ENCODE measurements at places on chromosomes 3 and 15.

- no peak for DNase-seq
Observed at GRCh38 chr3:149559525-149559924, 85.0 kb downstream of the TM4SF4 start.

- no peak for DNase-seq
Observed at GRCh38 chr15:66408675-66409282, 22.1 kb downstream of the MAP2K1 start.

- no peak for DNase-seq
Observed at GRCh38 chr15:68271854-68272471, 5.6 kb upstream of the FEM1B start.

GRCh38 chr3:72690629-72691028 is 157.6 kb downstream of the SHQ1 start:
- DNase-seq: no peak

GRCh38 chr3:124383051-124383450 is 347.2 kb upstream of the UMPS start:
- DNase-seq: no peak

DNA sequence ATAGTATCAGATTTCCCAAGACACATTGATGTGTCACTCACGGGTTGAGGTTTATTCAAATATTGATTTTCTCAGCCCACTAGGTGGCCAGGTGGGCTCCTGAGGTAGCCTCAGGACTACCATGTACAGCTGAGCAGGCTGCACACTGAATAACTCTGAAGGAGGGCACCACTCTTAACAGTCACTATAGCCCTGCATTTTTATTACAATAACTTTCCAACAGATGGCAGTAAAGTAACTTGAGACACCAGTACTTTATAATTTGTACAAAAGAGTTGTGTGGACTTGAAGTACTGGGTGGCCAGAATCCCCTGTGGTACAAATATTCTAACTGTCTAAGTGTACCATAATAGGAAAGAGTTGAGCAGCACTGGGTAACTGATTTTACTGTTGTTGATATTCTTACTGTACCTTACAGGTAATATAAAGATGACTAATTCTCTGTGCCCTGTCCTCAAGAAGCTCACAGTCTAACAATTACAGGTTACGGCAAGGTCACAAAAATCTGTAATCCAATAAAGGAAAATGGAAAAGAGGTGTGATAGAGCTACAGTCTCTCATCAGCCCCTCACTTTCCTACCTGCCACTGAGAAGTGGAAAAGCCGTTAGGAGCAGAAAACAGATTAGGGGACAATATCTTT is 76.0 kb downstream of the ETFA start:
- DNase-seq: no peak

- DNase-seq: no peak
Observed at GRCh38 chr3:100789579-100789978, 80.3 kb downstream of the TFG start.

DNA sequence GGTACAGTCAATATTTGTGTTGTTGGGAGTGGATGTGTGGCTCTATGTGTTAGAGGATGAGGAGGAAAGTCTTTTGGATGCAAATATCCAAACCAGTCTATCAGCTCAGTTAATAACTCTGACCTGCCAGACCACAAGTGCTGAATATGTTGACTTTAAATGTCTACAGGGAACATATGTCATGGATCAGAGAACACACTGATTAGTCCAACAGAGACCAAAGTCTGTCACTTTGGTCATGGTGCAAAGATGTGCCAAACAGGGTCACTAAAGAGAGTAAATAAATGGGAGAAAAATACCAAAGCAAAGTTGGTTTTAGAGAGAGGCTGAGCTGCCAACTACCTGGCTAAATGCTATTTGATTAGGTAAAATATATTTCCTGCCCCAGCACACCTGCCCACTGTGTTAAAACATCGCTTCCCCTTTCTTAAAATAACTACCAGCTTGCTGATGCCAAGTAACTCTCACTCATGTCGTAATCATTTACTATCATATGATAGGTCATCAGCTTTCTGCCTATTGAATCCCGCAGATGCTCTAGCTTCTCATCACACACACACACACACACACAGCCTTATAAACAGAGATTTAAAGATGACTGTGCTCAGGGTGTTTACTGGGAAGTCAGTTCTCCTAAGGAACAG is 173.3 kb downstream of the PDZRN3 start:
- DNase-seq: no peak

GRCh38 chr15:57525581-57525980 is 66.1 kb upstream of the MYZAP start:
- DNase-seq: no peak

GRCh38 chr15:31262143-31262530 is 64.5 kb upstream of the KLF13 start:
- DNase-seq: no peak

- peak; percentile 26 for DNase-seq
Observed at GRCh38 chr3:141441381-141442364, 45.2 kb upstream of the RASA2 start.

GRCh38 chr3:149291178-149291577 is 42.3 kb downstream of the TM4SF18 start:
- no peak for DNase-seq

GRCh38 chr15:62067448-62068044 is 769 bp downstream of the C2CD4A start:
- no peak for DNase-seq

DNA sequence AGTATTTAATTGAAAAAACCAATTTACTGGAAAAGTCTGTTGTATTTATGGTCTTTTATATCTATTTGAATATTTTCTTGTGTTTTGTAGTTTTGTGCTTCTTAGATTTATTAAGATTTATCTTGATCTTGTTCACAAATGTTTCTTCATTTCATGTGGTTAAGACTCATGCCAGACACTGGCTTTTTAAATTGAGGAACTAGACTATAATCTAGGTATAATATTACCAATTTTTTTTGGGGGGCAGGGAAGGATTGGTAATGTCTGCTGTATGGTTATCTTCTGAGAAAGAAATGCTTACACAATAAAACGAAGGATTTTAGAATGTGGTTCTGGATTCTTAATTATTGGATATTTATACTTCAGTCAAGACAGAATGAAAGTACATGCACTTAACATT is 24.9 kb downstream of the AP4E1 start:
- no peak for DNase-seq

GRCh38 chr15:31953478-31953877 is 76.8 kb upstream of the CHRNA7 start:
- no peak for DNase-seq

- no peak for DNase-seq
Observed at GRCh38 chr3:98695796-98696195, 67.3 kb upstream of the ST3GAL6 start.

GRCh38 chr3:50617096-50617791 is at the start of gene MAPKAPK3:
Gene MAPKAPK3, plus strand, starts transcription at chr3:50617151. Its CDS starts 415 bp downstream, at chr3:50617566.
- DNase-seq: no peak

DNA sequence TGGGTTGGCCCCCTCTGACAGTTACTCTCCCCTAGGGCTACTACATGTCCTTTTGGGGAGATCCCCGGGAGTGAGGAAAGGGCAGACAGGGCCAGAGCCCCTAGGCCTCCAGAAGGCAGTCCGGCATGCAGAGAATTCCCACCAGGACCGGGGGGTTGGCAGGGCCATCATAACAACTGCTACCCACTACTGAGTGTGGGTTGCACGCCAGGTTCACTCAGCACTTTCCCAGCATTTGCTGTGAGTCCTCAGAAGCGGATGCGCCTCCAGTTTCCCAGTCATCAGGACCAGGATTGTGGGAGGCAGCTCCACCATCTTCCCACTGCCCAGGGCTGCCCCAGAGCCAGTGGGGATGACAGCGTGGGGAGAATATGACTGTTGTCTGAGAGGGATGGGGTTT is 51.2 kb upstream of the HERC1 start:
- DNase-seq: no peak

DNA sequence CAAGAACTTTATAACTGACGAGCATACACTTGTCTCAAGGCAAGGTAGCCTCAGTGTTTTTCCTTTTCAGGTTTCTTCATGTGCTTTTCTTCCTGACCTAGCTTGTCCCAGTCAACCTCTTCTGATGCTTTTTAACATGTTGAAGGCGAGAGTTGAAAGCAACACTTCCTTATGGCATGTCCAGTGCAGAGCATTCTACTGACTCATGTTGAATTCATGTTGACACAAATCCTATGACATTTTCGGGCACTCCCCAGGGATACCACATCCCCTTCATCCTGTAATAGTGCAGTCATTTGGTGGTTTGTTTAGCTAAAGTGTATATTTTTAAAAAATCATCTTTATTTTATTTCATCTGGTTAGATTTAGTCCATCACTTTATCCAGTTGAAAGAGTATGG is 75.9 kb upstream of the CBLB start:
- DNase-seq: no peak

DNA sequence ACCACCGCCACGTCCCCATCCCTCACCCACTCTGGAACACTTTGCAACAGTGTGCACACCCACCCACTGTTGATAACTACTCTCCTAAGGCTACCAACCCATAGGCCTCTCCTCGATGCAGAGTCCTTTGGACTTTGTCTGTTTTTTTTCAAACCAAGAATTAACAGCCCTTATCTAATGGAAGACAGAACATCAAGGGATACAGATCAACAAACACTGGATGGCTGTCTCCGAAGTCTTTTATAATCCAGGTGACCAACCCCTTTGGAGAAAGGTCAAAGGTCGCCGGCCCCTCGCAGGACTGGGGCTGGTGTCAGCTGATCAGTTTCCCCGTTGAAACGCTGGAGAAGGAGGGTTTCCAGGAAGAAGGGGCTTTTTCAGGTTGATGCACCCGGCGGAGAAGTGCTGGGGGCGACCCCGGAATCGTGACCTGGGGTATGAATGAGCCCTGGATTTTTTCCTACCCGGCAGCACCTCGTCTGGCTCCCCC is 532 bp downstream of the B4GALT4 start:
- no peak for DNase-seq

- no peak for DNase-seq
Observed at GRCh38 chr3:61194892-61195538, 56.2 kb downstream of the FHIT start.

- DNase-seq: no peak
Observed at GRCh38 chr3:140470962-140471361, 206.9 kb upstream of the TRIM42 start.

DNA sequence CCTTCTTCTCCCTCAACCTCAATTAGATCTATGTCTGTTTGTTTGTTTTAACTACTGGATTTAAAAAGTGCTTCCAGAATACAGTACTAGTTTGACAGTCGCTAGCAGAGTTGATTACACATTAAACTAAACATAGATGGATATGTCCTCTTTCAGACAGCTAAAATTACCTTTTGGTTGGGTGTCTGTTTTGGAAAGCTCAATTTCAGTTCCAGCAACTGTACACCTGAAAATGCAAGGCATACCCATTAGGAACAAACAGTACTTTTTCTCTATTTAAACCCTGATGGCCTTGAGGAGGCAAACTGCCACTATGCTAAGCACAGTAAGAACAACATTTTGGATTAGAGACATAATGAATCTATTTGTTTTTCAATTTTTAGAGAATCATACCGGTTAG is 234.4 kb downstream of the UNC13C start:
- DNase-seq: no peak

- no peak for DNase-seq
Observed at GRCh38 chr15:56883088-56883487, 35.4 kb upstream of the TCF12 start.

GRCh38 chr3:133157716-133158115 is 119.5 kb downstream of the TMEM108 start:
- DNase-seq: no peak

GRCh38 chr3:60707452-60708020 is 543.7 kb downstream of the FHIT start:
- no peak for DNase-seq

DNA sequence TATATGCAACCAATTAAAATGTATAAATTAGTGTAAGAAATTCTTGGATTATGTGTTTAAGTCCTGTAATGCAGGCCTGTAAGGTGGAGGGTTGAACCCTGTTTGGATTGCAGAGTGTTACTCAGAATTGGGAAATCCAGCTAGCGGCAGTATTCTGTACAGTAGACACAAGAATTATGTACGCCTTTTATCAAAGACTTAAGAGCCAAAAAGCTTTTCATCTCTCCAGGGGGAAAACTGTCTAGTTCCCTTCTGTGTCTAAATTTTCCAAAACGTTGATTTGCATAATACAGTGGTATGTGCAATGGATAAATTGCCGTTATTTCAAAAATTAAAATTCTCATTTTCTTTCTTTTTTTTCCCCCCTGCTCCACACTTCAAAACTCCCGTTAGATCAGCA is 65.4 kb upstream of the ACAD9 start:
- DNase-seq: no peak

- DNase-seq: no peak
Observed at GRCh38 chr15:50767332-50767861, 1.9 kb upstream of the SPPL2A start.

- no peak for DNase-seq
Observed at GRCh38 chr3:113626503-113627371, 69.7 kb downstream of the USF3 start.

DNA sequence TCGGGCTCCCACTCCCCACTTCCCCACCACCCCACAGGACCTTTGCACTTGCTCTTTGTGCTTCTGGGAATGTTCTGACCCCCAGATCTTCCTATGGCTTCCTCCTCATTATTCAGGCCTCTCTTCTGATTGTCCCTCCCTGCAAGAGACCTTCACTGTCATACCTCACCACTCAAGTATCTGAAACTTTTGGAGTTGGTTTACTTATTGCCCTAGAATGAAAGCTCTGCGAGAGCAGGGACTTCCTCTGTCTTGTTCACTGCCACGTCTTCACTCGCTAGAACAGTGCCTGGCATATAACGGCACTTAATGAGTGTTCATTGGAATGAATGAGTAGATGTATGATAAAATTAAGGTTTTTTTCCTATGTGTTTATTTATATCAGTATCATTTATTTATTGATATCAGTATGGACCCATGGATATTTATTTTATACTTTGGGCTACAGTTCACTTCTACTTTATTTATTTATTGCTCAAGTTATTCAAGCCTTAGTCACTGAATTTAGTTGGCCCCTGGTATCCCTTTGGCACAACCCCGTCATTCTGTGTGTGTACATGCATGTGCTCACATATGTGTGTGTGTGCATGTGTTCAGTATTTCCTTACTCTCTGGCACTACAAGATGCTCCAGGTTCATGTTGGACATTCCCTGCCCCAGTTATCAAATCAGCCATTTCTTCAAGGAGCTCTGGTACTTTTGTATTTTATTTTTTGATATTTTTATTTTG is 197.6 kb downstream of the THSD4 start:
- DNase-seq: no peak

GRCh38 chr3:195178124-195178910 is 92.6 kb downstream of the XXYLT1 start:
- no peak for DNase-seq

- no peak for DNase-seq
Observed at GRCh38 chr3:10889206-10889960, 73.4 kb downstream of the SLC6A11 start.

DNA sequence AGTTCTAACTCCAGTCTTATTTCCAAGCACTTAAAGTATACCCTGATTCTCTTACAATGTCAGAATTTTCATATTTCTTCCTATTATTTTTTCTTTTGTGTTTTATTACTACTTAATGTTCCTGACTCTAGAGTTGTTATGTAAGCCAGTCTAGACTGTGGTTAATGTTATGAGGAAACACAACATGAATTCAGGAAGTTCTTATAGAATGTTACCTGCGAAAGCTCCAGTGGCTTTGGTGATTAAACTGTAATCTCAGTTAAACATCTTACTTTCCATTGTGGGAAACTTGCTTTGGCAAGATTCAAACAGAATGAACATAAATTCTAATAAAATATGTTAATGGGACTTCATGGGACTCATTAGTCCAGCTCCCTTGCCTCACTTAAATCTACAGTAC is 36.6 kb upstream of the CHL1 start:
- no peak for DNase-seq

GRCh38 chr15:89777782-89778380 is 1.7 kb downstream of the MESP2 start:
- DNase-seq: no peak

GRCh38 chr3:106029954-106030626 is 161.3 kb upstream of the CBLB start:
- no peak for DNase-seq

- DNase-seq: no peak
Observed at GRCh38 chr3:130834476-130834875, 59.4 kb upstream of the ATP2C1 start.
